ENCODE measurements at places on chromosomes 3 and 15.

DNA sequence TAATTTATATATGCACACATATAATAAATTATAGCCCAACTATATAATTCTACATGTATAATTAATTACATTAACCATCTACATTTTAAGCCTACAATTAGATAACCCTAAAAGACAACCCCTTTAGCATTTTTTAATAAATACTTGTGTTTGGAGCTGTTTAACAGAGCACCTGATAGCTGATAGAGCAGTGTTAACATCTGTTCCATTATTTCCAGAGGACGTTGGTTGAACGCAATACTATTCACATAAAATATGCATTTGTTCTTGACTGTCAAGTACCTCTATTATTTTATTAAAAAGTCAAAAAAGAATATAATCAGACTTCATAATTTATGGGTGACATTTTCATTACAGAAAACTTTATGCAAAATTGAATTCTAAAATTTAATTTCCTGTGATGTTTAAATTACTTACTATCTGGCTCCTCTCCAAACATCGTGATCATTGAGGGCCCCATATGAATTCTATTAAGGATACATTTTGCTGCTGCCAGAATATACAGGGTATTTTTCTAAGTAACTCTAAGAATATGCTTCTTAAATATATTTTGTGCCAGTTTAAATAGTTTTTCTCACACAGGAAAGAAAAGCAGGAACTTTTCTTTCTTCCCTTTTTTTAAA lies 234.3 kb downstream of the SHOX2 start:
- DNase-seq: no peak

DNA sequence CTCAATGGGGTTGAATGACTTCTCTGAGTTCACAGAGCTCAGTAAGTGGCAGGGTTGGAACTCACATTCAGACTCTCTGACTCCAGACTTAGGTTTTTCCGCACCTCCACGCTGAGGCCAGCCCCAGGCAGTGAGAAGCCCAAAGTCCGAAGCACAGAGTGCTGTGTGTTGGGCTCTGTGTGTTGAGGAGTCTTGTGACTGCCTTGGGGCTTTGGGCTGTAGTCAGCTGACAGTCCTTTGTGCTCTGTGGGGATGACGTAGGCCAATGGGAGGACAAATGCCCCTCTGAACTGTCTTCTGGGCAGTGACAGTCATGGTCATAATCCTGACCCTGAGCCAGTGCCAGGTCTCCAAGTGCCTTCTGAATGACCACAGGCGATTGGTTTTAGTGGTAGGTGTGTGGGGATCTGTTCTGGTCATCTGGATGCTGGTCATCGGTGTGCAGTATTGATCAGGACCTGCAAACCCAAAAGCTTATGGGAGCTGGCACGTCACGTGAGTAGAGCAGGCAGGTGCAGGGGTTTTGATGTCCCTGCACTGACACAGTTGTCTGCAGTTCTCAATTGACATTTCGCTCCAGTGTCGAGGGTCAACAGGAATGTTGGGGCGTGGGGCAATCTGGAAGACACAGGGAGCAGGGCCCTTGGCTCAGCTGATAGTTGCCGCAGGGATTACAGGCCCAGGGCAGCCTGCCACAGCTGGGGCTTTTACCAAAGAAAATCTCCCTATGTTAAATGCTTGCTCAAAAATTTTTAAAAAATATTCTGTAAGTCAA lies 45.3 kb downstream of the CAPN3 start:
- no peak for DNase-seq

GRCh38 chr3:3664935-3665334 lies 134.3 kb upstream of the LRRN1 start:
- DNase-seq: no peak

GRCh38 chr3:76566904-76567303 lies 473.0 kb upstream of the ROBO2 start:
- no peak for DNase-seq

DNA sequence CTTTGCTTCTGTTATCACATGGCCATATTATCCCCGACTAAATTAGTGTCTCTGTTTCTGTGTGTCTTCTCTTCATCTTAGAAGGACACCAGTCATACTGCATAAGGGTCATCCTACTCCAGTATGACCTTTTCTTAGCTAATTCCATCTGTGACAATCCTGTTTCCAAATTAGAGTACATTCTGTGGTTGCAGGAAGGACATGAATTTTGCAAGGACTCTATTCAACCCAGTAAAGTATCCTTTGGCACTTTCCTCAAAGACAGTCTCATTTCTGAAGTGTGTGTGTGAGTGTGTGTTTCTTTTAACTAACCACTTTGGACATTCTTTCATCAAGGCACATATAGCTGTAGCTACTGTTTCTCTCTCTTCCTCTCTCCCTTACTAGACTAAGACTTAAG lies 15.2 kb upstream of the MME start:
- DNase-seq: no peak

Data from NCI-H1048 (cell line).